Spleen (tissue), 13 donors: ENCODE measurements at places on chromosomes 5 and 9. TPM values are rescaled to one million over a fixed set of nuclear protein-coding genes. Genes with fewer than 3 reads are reported as not detected.

DNA sequence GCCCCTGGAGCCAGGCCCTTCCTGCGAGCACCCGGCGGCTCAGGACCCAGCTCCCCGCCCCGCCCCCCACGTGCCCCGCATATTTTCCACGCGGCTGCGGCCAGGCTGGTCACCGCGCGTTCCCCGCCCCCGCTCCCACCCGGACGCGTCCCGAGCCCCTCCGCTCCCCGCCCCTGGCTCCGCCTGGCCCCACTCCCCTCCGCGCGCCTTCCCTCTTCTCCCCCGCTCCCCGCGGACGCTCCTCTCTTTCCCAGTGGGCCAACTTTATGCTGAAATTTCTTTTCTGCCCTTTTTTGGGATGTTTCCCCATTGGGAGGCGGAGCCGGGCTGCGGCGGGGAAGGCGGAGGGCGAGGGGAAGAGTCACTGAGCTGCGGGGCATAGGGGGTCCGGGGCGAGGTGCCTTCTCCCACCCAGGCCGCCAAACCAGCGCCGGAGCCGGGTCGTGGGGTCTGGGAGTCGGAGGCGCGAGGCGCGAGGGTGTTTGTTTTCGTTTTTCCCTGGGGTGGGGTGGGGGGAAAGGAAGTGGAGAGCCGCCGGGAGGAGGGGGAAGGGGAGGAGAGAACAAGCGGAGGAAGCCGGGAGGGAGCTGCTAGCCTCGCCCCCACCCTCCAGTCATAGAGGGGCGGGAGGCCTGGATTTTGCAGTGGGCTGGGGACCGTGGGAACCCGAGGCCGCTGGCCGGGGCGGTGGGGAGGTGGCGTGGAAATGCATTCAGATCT lies 1.0 kb upstream of the TPM2 start:
- DNase-seq: peak; percentile 86

DNA sequence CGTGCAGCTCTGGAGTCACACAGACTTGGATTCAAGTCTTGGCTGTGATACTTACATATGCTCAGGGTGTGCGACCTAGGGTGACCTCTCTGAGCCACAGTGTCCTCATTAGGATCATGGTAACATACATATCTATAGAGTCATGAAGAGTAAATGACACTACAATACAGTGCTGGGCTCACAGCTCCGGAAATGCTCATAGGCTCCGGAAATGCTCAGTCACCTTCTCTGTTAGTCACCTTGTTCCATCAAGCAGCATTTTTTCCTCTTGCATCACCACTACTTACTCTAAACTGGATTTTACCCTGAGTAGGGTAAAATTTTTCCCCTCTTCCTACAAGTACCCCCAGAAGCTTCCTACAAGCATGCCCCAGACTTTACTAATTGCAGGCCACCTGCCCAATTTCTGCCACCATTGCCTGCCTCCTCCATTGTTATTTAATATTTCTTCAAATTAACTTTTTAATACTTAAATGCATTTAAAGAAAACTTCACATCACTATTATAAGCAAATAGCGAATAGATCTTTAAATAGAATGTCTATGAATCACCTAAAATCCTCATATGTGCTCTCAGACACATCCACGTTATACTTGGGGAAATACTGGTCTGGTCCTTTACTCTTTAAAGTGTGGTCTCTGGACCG lies 147.6 kb upstream of the SPRY4 start:
- DNase-seq: no peak

DNA sequence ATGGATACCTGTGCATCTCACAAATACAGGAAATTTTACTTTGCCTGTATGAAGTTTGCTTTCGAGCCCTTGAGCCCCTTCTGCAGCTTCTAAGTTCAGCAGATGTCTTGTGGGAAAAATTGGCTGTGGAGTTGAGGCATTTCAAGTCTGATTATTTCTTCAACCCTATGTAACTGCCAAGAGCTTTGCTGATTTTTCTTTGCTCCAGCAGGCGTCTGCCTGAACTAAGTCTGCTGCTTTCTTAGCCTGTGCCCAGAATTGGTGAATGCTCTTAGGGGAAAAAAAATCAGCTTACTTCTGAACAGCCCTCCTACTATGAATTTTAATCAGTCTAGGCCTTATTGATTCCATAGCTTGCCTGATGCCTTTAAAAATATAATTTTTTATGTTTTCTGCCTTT lies 41.2 kb downstream of the RIC1 start:
- DNase-seq: no peak

The TAF1L gene
- 0.07 TPM for total RNA-seq

The FRRS1L gene
- not detected for total RNA-seq

DNA sequence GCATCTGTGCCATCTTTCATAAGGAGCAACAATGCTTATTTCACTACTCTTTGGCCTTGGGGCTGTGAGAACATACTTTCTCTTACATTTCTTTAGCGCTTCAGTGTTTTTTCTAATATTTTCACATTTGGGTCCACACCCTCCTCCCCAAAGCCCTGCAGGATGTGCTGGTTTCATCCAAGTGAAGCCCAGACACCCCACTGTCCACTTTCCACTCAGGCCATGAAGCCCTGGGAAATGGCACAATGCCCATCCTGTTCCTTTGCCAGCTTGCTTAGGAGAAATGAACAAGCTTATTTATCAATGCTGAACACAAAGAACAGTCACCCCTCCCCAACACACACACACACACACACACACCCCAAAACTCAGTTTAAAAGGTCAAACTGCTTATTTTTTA lies 17.3 kb upstream of the TMOD1 start:
- DNase-seq: no peak

DNA sequence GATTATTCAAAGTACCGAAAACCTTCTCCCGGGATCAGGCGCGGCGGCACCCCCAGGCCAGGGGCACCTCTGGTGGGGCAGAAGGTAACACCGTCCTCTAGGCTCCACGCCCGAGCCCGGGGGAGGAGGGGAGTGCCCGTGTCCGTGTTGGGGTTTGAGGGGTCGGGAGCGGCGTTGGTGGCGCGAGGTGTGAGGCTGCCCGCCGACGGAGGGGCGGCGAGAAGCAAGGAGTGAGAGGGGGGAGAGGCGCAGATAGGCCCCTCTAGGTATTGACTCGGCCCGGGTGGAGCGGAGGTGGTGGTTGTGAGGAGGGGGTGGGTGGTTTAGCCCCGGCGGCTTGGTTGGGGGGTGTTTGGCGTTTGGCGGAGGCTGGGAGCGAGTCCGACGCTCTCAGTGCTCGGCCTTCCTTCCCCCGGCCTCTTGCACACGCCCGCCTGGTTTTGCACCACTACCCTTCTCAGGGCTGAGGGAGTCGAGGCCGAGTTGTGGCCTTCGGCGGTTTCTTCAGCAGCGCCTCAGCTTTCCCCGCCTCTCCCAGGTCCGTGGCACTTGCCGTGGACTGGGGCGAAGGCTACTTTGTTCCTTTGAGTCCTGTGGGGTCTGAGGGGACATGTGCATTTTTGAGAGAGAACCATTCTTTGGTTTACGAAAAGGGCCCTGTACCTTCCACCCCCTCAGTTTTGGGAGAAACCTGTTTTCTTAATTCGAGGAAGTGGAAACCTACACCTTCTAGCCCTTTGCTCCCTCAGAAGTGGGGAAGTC lies 450 bp downstream of the GPBP1 start:
- DNase-seq: no peak

GRCh38 chr9:133782157-133783130 lies 44.3 kb upstream of the SARDH start:
- peak; percentile 89 for DNase-seq

- no peak for DNase-seq
Observed at GRCh38 chr9:90616806-90617205, 25.8 kb downstream of the DIRAS2 start.

DNA sequence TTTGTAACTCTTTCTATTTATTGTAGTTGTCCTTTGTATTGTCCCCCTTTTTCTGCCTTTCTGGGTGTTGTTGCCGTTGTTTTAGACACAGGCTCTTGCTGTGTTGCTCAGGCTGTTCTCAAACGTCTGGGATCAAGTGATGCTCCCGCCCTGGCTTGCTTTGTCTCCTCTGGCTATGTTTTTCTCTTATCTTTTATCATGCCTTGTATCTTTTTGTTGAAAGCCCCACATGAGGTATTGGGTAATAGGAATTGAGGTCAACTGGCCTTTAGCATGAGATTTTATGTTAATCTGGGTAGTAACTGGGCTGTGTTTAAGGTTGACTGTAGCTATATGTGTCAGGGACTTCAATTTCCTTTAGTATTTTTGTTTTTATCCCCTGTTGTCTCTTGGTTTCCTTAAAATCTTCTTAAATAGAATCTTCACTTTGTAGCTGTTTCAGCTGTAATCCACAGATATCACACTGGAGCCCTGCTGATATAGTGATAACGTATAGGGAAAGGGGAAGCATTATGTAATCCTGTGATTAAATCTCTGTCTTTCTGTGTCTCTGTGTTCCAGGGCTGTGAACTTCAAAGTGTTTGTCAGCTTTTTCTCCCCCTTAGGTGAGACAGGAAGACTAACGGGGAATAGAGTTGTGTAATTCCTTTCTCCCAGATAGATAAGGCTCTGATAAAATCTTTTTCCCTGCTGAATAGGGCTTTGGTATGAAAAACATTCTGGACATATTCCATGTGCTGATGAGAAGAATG lies 25.9 kb upstream of the CACNA1B start:
- DNase-seq: no peak

GRCh38 chr9:18935541-18935940 lies 97.5 kb downstream of the SAXO1 start:
- DNase-seq: no peak

DNA sequence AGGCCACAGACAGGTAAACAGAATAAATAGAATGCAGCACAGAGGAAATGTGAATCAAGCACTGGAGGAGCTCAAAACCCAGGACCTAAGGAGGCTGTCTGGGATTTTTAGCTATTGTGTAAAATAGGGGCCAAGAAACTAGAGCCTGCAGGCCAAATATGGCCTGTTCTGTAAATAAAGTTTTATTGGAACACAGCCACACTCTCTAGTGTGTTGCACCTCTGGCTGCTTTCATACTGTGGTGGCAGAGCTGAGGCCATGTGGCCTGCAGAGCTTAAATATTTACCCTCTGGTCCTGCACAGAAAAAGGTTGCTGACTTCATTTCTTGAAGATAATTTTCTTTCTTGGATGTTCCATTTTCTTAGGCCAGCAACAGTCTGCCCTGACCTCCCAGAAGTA lies 136.4 kb downstream of the WDR41 start:
- no peak for DNase-seq

DNA sequence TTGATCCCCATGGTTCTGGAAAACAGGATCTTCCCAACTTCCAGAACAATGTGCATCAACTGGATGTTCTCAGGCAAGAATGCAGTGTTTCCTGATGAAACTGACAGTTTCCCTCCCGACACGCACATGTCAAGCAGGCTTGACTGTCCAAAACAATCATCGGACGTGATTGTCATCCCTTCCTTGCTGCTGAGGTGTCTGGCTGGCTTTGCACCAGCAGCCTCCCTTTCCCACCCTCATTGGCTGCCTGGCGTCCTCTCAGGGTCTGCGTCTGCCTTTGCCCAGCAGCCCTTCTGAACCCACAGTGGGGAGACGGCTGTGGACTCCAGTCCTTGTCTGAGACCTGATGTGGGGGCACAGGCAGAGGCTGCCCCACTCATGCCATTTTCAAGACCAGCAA lies 110.8 kb downstream of the MARCHF3 start:
- DNase-seq: no peak

The PITX1 gene
- not detected for total RNA-seq

The NR5A1 gene
- total RNA-seq: 378 TPM

GRCh38 chr9:33817327-33818166 lies 587 bp downstream of the UBE2R2 start:
- DNase-seq: peak; percentile 90

The PRLR gene
- 0.09 TPM for total RNA-seq

GRCh38 chr9:79877943-79878602 lies 306.3 kb downstream of the TLE4 start:
- DNase-seq: no peak

The CHD1 gene
- total RNA-seq: 65.5 TPM

DNA sequence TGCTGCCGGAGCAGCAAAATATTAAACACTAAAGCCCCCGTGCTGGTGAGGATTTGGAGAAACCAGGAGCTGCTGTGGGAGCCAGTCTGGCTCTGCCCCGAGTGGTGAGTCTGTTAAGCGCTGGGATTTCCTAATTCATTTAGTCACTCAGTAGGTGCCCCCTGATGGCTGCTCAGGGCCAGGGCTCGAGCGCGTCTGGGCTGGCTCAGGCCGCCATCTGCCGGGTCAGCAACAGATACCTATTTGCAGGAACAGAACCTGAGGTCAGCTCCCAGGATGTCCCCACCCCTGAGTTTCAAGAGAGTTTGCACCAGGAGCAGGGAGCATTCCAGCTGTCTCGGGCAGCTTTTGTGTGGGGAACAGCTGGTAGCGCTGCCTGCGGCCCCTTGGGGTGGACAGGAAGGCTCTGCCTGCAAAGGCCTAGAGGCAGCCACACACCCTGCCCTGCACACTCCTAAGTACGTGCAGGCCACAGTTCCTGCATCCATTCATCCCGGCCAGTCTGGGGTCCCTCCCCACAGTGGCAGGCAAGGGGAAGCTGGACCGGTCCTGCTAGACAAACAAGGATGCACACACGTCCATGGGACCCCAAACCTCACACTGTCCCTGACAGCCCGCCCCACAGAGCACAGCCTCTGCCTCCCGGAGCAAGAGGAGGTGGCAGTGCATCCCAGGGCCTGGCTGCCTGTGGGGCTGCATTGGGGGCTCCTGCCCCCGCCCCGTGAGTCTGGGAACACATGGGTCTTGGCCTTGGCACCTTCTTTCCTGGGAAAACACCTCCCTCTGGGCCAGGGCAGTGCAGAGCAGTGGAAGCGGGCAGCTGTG lies 83.7 kb downstream of the ADAMTS2 start:
- peak; percentile 74 for DNase-seq

GRCh38 chr5:124512952-124513632 lies 233.3 kb downstream of the ZNF608 start:
- DNase-seq: no peak

- no peak for DNase-seq
Observed at GRCh38 chr5:95241635-95242034, 43.3 kb downstream of the MCTP1 start.

The TPPP gene
- total RNA-seq: 7.0 TPM

- no peak for DNase-seq
Observed at GRCh38 chr5:14241141-14241540, 98.0 kb downstream of the TRIO start.

DNA sequence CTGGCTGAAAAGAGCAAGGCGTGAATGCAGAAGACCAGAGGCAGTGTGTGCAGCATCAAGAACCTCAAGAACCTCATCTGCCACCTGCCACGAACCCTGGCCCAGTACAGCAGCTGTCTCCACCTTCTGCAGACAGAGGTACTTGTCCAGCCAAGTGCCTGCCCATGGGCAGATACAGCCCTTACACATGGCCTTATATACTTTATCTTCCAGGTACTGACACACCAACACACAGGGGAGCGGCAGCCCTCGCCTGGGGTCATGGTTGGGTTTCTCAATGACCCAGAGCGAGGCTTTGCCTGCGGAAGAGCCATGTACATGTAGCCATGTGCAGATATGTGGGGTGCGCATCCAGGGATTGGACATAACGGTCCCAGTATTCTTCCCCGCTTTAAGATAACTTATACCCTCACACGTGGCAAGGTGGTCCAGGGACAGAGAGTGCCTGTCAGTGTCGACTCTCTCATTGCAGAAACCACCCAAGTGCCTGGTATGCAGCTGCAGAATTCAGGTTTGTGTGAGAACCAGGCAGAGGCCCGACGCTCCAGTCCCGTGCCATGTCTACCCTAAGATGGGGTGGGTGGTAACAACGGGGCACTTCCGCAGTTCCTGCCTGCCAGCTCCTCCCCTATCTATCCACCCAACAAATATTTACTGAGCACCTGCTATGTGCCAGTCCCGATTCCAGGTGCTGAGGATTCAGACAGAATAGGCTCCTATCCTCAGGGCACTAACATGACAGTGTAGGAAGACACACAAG lies 206.9 kb downstream of the FSTL4 start:
- DNase-seq: peak; percentile 15

- no peak for DNase-seq
Observed at GRCh38 chr5:10339058-10339811, 14.3 kb upstream of the MARCHF6 start.

The GRIA1 gene
- 0.19 TPM for total RNA-seq

- no peak for DNase-seq
Observed at GRCh38 chr9:110700953-110701352, 32.4 kb downstream of the MUSK start.

The PCDHGC4 gene
- total RNA-seq: 2.9 TPM
